Activated naive CD8-positive, alpha-beta T cell treated with anti-CD3 and anti-CD28 coated beads, Interleukin-2, amount 50 U/mL, for 24 hours (primary cell): ENCODE measurements at places on chromosomes 3 and 15.

- DNase-seq, result no peak
Measured at GRCh38 chr3:170848292-170848917, 21.6 kb downstream of the RPL22L1 start.

DNA sequence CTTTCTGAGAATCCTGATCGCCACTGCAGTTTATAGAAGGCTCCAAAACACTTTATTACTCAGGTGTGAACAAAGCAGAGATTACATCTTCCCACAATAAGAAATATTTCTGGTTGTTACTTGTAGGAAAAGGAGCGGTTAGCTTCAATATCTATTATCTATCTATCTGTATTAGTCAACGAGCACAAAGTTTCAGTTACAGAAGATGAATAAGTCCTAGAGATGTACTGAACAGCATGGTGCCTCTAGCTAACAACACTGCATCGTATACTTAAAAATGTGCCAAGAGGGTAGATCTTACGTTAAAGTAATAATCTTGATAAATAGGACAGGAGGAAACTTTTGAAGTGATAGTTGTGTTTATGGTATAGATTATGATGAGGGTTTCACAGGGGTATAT, 10.9 kb upstream of the CCR3 start:
- DNase-seq, result no peak

- DNase-seq, result no peak
Measured at GRCh38 chr15:101049282-101049681, 130.1 kb downstream of the LRRK1 start.

- DNase-seq, result no peak
Measured at GRCh38 chr3:49170744-49171118, 667 bp upstream of the KLHDC8B start.

GRCh38 chr3:149120051-149120972, 9.1 kb upstream of the HPS3 start:
- DNase-seq, result no peak

- DNase-seq, result no peak
Measured at GRCh38 chr3:66154444-66154861, 66.3 kb upstream of the SLC25A26 start.

GRCh38 chr3:130354430-130354829, 9.0 kb downstream of the COL6A5 start:
- no peak for DNase-seq
